Activated T-helper 1 cell treated with anti-CD3 and anti-CD28 coated beads, Interleukin-2, amount 50 U/mL, for 16 hours (primary cell): ENCODE measurements at places on chromosomes 7 and 10.

DNA sequence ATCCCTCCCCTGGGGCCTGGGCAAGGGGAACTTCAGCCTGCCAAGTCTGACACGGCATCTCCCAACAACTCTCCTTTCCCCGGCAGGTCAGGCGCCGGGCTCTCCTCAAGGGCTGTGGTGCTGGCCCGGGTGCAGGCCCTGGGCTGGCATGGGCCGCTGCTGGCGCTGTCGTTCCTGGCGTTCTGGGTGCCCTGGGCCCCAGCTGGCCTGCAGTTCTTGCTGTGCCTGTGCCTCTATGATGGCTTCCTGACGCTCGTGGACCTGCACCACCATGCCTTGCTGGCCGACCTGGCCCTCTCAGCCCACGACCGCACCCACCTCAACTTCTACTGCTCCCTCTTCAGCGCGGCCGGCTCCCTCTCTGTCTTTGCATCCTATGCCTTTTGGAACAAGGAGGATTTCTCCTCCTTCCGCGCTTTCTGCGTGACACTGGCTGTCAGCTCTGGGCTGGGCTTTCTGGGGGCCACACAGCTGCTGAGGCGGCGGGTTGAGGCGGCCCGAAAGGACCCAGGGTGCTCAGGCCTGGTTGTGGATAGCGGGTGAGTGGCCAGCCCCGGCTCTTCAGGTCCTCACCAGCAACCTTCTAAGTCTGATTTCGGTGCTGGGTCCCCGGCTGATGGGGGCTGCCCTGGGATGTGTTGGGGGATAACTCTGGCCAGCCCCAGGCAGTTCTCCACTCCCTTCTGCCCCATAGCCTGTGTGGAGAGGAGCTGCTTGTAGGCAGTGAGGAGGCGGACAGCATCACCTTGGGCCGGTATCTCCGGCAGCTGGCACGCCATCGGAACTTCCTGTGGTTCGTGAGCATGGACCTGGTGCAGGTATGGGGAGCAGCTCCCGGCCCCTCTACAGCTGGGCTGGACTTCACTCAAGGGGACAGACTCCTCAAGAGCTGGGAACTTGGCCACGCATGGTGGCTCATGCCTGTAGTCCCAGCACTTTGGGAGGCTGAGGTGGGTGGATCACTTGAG, 19.5 kb upstream of the C10orf95 start:
- no peak for DNase-seq

DNA sequence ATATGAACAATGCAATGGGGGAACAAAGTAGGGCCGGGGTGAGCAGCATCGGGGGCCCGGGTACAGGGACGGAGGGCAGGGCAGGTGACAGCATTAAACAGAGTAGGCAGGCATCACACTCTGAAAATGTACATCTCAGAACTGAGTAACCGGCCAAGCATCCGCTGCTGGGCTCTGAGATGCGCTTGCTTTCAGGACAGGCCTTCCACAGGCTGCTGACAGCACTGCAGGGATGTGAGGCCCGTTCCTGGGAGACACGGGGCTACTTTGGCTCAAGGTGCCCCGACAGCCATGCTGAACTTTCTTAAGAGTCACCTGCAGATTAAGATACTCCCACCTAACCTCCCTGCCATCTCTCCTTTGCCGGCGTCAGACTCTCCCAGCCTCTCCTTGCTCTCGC, 64.3 kb upstream of the FGFR2 start:
- no peak for DNase-seq

- no peak for DNase-seq
These were observed 78.1 kb downstream of the ARL4A start for GRCh38 chr7:12765431-12766100.

DNA sequence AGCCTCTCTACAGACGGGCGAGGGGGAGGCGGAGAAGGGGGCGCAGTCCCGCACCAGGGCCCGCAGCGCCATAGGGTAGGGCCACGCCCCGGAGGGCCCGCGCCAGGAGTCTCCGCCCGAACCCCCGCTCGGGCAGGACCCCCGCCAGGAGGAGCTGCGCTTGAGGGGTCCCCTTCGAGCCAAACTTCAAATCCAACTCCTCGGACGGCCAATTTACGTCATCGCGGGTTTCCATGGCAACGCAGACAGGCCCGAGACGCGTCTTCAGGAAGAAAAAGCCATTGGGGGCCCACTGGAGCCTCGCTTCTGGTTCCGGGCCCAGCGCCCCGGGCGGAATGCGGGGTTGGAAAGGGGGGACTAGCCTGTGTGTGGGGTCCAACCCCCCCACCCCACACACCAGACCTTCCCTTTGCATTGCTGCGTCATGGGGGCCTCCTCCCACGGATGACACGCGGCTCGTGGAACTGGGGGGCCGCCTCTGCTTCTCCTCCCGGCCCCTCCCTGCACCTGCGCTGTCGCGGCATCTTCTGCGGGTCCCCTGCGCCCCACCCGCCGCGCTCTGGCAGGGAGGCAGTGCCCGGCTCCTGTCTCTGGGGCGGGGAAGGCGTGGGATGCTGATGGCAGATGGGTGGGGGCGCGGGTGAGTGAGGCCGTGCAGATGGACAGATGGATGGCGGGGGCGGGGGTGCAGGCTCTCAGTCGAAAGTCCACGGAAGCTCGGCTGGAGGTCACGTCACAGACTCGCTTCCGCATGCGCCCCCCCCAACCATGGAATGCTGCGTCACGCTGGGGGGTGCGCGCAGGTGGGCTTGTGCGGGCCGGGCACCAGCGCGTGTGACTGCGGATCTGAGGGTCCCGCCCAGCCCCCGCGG, 1.2 kb downstream of the CALY start:
- DNase-seq, result peak; percentile 68

- no peak for DNase-seq
These were observed 137.3 kb downstream of the ELMO1 start for GRCh38 chr7:37311355-37311754.

DNA sequence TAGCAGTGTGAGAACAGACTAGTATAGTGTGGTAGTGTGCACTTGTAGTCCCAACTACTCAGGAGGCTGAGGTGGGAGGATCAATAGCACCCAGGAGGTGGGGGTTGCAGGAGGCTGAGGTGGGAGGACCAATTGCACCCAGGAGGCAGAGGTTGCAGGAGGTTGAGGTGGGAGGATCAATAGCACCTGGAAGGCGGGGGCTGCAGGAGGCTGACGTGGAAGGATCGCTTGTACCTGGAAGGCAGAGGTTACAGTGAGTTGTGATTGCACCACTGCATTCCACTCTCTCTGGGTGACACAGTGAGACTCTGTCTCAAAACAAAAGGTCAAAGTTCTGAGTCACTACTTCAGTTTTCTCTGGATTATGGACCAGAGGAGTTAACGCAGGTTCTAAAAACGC, 22.6 kb upstream of the DIP2C start:
- DNase-seq, result no peak

DNA sequence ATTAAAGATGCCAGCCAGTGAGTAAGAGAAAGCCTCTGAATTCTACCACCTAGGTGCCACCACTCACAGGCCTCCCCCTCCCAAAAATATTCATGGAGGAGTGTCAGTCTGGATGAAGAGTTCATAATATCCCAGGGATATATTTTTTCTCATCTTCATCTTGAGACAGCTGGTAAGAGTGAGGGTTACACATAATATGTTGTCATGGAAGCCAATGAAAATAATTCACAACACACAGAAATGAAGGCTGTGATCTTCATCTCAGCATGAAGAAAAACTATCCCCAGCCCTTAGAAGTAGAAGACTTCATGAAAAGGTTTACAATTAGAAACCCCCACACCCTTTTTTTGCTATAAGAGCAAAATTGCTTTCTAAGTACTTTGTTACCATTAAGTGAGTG, 175.6 kb downstream of the DNAH11 start:
- no peak for DNase-seq

DNA sequence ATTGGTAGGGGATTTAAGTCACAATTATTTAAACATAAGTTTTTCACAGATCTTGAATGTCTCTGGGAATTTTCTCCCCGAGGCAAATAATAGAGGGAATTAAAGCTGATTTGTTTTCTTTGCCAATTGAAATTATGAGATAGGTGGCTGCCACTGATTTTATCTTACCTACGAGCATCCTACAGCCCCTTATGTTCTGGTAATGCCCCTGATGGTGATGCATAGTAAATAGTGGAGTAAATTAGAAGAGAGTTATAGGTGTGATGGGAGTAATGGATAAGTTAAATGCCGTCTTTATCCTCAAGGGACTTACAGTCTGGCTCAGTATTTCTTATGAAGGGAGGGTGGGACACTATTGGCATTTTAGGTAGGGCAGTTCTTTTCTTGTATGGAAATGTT, 58.1 kb downstream of the HDAC9 start:
- no peak for DNase-seq

DNA sequence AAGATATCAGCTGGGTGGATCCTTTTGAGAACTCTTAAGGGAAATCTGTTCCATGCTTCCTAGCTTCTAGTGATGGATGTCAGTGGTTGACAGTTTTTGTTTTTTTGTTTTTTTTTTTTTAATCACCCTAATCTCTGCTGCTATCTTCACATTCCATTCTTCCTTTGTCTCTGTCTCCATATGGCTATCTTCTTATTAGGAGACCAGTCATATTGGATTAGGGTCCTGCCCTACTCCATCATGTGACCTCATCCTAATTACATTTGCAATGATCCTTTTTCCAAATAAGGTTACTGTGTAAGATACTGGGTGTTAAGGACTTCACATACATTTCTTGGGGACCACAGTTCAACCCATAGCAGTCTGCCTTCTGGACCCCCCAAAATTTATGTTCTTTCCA, 69.7 kb downstream of the MLLT10 start:
- no peak for DNase-seq

DNA sequence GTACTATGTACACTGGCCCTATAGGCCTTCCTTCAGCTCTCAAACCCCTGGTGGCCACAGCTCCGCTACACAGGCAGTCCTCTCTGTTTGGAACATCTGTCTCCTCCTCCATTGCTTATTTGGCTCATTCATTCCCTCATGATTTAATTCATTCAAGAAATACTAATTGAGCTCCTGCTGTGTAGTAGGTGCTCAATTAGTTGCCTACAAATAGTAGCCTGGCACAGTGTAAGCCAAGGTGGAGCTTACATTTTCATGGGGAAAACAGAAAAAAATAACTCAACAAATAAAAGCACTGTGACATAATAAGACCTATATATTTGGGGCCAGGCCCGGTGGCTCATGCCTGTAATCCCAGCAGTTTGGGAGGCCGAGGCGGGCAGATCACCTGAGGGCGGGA, 3.4 kb upstream of the FIS1 start:
- DNase-seq, result no peak

GRCh38 chr10:83272666-83273434, 866.5 kb upstream of the GHITM start:
- no peak for DNase-seq

GRCh38 chr10:283916-284356, 148.7 kb downstream of the ZMYND11 start:
- DNase-seq, result no peak

DNA sequence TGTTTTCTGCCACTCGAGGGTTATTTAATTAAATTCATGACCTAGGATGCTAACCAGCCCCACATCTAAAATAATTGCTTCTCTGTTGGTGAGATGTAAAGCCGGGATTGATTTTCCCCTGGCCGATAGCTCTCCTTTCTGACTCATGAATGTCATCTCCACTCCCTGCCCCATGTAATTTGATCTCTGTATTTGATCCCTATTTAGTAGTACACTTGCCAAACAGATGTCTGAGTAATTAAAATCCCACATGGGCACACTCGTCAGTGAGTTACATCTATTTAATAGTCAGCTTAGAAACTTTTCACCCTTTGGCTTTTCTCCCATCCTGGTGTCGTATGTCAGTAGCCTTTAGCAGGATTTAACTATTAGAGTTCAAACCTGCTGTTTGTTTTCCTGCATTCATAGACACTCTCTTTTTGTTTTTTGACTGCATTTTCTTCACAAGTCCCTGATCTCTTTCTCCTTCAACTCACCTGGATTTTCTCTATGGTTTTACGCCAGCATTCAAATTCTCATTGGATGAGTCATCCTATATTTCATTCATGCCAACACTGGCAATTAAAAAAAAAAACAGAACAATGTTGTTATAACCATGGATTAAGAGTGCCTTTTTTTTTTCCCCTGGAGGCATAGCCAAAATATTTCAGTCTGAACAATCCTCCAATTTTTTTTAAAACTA, 82.7 kb downstream of the SPAG6 start:
- no peak for DNase-seq

- DNase-seq, result no peak
These were observed 21.6 kb downstream of the GARS1 start for GRCh38 chr7:30616318-30616717.

DNA sequence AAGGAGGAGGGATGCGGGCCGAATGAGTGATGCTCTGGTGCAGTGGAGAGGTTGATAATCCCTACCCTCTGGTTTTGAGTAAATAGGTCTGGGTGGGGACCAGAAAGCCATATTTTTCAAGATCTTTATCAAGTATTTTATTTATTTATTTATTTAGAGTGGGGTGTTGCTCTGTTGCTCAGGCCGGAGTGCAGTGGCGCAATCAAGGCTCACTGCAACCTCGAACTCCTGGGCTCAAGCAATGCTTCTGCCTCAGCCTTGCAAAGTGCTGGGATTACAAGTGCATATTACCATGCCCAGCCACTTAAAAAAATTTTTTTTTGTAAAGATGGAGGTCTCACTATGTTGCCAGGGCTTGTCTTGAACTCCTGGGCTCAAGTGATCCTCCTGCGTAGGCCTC, 21.6 kb downstream of the SVIL start:
- DNase-seq, result no peak

- DNase-seq, result no peak
These were observed 684.3 kb upstream of the NRP1 start for GRCh38 chr10:34018784-34019183.

GRCh38 chr7:142188154-142188553, 69.7 kb downstream of the PRSS58 start:
- DNase-seq, result no peak

DNA sequence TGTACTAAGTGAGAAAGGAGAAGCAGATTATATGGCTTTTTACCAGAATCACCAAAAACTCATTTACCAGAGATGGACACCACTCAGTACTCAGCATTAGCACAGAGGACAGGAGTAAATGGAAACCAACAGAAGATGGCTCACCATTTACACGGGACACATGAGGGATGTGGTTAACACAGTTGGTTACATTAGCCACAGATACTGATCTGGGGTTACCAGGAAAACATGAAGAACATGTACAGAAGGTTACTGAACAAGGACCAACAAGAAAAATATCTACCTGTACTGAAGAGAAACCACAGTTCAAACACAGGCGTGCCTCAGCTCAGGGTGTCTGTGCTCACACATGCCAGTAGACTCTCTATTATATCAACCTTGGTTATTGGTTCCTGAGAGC, 1285.8 kb upstream of the SORCS1 start:
- DNase-seq, result no peak

- no peak for DNase-seq
These were observed 20.6 kb upstream of the FKBP9 start for GRCh38 chr7:32936689-32937088.

- no peak for DNase-seq
These were observed 11.6 kb downstream of the ATP6V0E2 start for GRCh38 chr7:149885191-149886017.
